ENCODE measurements at places on chromosomes 5 and 9.

- no peak for DNase-seq
These were observed 4.8 kb downstream of the ARHGEF28 start for GRCh38 chr5:73630765-73631164.

DNA sequence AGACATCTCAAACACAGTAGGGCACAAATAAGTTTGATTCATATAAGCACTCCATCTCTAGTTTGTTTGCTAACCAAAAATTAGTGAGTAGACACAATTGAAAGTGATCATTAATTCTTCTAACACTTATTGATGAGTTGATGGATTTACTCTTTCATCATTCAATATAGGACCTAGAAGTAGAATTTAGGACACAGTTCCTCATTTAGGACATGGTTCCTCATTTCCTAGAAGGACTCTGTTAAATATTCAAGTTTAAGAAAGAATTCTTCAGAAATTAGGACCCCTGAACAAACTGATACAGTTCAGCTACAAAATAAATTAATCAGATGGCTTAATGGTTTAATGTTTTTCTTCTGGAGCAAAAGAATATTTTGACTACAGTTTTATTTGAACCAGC lies 143.5 kb upstream of the PRR16 start:
- no peak for DNase-seq

GRCh38 chr5:34626751-34627150 lies 29.4 kb upstream of the RAI14 start:
- DNase-seq, result no peak

DNA sequence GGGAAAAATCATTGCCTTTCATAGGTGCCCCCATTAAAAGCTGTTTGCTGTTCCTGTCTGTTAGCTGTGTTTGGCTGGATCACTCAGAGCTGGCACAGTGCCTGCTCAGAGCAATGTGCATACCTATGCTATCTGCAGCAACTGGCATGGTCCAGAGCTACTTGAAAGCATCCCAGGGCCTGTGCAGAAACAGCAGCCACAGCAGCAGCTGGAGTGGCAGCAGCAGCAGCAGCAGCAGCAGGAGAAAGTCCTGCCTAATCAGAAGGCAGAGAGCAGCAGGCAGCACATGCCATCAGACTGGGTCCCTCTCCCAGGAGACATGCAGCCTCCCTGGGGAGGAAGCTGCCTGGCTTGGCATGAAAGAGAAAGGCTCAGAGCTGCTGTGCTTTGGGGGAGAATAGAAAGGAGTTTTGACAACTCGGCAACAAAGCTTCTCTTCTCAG lies 243.8 kb upstream of the WWC1 start:
- DNase-seq, result no peak

- no peak for DNase-seq
These were observed 25.5 kb upstream of the RUSC2 start for GRCh38 chr9:35464141-35465025.

GRCh38 chr9:31520301-31521085 lies 864.0 kb upstream of the ACO1 start:
- DNase-seq, result no peak

GRCh38 chr9:115606838-115607237 lies 488.9 kb upstream of the TNC start:
- DNase-seq, result no peak

DNA sequence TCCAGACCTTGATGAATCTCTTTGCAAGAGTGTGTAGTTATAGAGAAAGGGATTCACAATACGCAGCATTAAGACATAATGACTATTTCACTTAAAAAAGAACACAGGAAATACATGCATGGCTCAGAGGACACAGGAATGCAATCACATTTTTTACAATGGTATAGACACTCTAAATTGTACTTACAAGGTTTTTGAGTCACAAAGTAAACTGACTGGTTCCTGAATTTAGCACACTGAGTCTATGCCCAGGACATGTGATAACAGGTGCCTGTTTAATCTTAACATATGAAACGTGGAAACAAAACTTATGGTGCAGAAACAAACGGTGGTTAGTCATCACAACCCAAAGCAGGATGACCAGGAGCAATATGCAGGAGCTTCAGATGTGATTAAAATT lies 6.7 kb downstream of the EPB41L4A start:
- no peak for DNase-seq

- DNase-seq, result no peak
These were observed 263.5 kb downstream of the YTHDC2 start for GRCh38 chr5:113776832-113777525.

GRCh38 chr5:99553211-99553810 lies 624.5 kb upstream of the CHD1 start:
- DNase-seq, result no peak

DNA sequence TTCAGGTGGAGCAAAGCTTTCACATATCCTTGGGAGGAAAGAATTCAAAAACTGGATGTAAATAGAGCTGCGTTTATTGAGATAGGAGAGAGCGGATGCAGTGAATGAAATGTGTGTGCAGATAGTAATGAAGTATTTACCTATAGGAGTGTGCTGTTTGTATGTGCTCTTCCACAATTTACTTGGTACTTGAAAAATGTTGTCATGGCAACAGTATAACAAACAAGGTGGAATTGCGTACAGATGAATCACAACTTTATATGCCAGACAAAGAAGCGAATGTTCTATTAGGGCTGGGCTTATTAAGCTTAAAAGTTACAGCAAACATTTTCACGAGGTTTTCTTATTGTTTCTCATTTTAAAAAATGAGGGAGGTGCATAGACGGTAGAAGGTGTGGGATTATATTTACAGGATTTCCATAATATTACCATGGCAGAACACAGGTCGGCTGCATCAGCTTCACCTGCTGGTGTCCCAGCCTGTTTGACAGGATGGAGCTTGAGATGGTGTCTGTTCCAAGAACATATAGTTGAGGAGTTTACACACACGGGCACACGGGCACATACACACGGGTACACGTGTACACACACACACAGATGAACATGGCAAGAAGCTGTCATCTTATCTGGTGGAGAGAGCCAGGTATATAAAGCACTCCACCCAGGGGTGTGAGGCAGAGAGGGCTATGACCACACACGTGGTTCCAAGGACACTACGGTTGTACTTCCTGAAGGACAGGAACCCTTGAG lies 155.7 kb downstream of the RMI1 start:
- no peak for DNase-seq

GRCh38 chr5:18465833-18466681 lies 831.8 kb downstream of the TAF11L14 start:
- peak; percentile 27 for DNase-seq

DNA sequence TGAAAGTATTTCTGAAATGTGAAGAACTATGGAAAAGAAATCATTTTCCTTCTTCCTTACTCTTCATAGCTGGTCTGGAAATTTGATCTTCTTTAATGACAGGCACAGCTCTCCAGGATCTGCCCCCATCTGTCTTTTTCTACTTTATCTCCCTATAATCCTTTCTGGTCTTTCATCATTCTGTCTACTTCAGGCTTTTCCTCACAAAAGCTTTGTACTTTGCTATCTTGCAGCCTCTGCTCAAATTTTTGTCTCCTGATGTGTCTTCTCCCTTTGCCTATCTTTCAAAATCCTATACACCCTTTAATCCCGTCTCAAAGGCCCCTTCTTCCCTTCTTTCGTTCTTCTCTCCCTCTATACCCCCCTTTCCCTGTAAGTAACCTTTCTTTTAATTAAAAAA lies 114.9 kb upstream of the ATP10B start:
- no peak for DNase-seq

- DNase-seq, result no peak
These were observed 7.7 kb upstream of the RPL26L1 start for GRCh38 chr5:172951371-172952033.

GRCh38 chr5:53991942-53992341 lies 318.4 kb downstream of the ARL15 start:
- no peak for DNase-seq

DNA sequence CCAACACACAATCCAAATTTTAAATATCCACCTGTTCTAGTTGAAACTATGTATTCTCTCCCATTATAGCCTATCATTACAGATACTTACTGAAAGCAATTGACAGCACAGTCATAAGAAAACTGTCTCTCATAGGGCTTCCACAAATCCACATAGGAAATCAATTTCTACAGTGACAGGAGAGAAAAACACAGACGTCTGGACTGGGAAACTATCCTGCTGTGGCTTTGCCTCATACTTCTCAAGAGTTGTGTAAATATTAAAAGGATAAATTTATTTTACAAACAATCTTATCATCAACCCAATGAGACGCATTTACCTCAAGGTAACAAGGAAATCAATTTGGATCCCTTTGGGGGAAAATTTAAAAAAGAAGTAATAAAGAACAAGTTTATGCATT lies 517.5 kb downstream of the EFNA5 start:
- no peak for DNase-seq

DNA sequence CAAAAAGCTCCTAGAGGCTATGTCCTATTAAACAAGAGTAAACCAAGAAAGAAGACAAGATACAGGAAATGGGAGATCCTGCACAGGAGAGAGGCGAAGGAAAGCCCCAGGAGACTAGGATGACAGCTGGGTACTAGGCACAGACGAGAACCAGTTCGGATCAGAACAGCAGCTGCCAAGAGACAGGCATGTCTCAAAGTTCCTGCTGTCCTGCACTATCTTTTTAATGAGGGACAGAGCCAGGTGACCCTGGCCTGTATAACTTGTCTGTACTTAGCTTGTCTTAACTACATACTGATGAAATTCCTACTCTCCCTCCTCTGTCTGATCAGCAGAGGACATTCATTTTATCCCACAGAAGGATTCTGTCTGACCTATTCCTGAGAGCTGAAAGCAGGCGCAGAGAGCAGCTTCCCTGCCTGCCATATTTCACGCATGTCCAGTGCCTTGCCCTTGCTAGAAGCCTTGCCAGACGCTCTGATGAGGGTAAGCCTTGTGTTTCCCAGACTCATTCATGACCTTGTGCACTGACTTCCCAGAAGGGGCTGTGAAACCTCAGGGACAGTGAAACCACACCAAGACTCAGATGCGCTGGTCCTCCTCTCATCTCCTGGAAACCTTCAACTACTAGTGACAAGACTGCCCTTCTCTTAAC lies 24.7 kb downstream of the TSC1 start:
- no peak for DNase-seq

- DNase-seq, result no peak
These were observed 102.4 kb upstream of the PJA2 start for GRCh38 chr5:109511980-109512734.

DNA sequence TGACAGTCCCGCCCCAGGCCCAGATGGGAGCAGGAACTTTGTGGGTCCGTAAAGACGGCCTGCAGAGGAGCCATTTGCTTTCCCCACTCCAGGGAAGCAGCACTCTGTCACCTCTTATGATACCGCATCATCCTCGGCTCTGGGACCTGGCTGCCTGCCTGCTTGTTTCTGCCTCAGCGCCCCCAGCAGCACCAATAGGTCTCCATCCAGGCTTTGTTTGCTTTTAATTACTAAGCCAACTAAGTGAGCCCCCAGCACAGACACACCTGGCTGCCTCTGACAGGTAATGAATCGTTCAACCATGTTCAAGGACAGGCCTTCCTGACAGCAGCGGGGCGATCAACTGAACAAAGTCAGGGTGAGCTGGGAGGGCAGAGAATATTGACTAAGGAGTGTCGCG lies 141.4 kb downstream of the C5orf15 start:
- DNase-seq, result no peak

DNA sequence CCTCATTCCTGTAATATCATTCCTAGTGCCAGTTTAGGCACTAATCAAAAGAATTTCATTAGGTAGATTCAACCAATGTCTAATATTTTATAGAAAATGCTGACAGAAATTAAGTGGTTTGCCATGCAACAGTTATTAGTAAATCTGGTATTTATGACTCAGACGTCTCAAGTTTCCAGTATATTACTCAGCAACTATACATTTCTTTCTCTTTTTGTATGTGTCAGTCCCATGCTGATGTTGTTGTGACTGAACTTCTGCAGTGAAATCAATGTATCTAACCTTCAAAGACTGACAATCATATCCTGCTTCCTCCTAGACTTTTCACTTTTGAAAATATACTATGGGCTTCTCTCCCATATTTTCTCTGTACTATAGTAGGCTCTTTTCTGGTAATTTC lies 822.5 kb downstream of the NR2F1-AS1 start:
- DNase-seq, result no peak

GRCh38 chr9:117723986-117724625 lies 19.9 kb downstream of the TLR4 start:
- DNase-seq, result no peak

DNA sequence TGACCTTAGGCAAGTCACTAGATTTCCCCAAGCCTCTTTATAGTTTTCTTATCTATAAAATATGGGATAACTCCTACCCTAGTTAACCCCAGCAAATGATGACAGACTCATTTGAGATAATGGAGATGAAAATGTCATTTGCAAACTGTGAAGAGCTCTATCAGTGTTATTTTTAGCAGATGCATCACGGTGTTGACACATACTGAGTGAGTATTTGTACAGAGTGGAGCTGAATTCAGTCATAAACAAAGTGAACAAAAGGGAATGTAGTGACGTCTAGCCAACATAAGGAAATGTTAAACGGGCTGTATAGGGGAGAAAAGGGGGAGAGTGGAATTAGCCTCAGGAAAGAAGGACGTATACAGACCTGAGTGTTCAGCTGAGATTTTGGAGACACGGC lies 75.9 kb downstream of the NMUR2 start:
- no peak for DNase-seq

DNA sequence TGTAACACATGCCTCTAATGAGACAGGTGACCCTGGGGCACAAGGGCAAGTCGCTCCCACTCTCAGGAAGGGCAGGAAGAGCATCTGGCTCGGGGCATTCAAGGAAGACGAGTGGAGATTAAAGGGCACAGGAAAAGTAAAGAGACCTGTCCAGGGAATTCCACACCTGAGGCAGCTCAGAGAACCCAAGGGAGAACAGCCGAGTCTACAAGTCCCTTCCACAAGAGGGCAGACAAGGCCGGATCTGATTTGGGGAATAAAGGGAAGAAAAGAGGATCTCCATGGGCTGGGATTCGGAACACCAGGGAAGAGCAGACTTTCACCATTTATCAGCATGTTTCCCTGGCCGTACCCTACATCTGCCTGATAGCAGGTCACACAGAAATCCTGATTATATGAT lies 28.1 kb downstream of the GPX3 start:
- DNase-seq, result no peak

DNA sequence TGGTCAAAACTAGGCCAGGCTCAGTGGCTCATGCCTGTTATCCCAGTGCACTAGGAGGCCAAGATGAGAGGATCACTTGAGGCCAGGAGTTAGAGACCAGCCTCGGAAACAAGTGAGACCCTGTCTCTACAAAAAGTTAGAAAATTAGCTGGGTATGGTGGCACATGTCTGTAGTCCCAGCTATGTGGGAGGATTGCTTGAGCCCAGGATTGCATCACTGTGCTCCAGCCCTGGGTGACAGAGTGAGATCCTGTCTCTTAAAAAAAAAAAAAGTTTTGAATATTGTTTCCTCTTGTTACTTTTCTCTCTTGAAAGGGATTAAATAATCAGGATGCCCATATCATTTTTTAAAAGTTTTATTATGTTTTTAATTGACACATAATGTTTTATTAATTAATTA lies 7.6 kb downstream of the ARHGEF37 start:
- DNase-seq, result no peak

DNA sequence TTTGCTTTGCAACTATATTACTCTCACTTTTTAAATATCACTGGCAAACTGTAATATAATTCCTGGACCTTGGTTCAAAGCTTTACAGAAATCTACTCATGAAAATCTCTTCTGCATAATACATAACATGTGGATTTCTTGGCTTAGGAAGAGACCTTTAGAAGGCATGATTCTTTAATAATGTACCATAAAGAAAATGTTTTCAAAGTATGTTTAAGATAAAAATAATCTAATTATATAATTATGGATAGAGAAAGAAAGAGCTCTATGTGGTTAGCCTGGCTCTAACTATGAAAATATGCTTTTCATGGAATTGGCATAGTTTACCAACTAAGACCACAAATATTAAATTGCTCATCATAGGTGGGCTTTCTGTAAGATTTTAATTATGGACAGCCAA lies 817.8 kb downstream of the TLE1 start:
- DNase-seq, result no peak

GRCh38 chr9:71685988-71686387 lies 82.3 kb downstream of the CEMIP2 start:
- DNase-seq, result no peak
